Small intestine (tissue), 16 donors: ENCODE measurements at places on chromosomes 3 and 15.

- DNase-seq, result no peak
Measured at GRCh38 chr3:57753016-57753415, 3.1 kb upstream of the SLMAP start.

GRCh38 chr3:56975567-56975966 is 84.9 kb upstream of the SPATA12 start:
- no peak for DNase-seq

DNA sequence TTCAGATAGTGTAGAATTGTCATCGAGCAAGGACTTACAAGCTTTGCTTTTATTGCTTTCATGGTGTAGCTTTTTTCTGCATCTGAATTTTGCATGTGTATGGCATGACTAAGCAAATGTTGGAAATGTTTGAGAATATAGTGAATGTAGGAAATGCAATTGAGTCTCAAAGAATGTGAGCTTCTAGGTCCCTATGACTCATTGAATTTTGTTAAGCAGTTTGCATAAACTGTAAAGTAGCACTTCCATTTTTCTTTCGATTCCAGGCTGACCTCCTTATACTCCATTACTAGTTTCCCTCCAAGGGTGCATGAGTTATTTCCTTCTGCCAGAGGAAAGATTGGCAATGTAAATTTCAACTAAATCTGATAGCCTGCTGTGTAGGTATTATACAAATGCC is 619.2 kb downstream of the DIPK2A start:
- DNase-seq, result no peak

DNA sequence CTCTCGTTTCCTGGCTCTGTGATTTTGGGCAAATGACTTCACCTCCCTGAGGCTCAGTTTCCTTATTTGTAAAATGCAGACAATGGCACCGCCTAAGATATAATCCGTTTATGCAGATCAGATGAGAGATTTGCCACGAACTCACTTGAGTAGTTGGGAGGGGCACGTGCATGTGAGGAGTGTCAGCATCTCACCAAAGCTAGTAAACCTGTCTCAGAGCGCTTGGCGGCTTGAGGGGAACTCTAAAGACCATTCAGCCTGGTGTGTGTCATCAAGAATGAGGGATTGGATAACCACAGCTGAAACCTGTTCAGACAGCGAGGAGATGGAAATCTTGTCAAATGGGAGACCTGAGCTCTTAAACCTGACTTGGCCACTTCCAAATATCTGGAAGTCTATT is 48.7 kb downstream of the BDH1 start:
- DNase-seq, result no peak

- no peak for DNase-seq
Measured at GRCh38 chr15:97654481-97655076, 305.9 kb upstream of the ARRDC4 start.

DNA sequence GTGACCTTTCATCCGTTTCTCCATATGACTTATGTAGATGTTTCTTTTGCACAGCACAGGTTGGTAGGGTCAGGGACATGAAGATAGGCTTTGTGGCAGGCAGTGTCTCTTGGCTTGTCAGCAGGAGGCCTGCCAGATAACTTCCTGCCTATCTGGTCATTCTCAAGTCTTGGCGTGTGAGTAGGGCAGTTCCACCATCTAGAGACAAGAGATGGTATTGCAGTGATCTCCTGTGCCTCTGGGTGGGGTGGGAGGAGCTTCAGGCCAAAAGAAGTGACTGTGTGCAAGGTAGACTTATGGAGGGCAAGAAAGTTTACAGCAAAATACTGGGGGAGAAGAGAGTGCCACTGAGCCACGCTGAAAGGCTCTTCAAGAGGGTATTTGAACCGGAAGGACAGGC is 11.0 kb downstream of the TEX264 start:
- peak; percentile 85 for DNase-seq

DNA sequence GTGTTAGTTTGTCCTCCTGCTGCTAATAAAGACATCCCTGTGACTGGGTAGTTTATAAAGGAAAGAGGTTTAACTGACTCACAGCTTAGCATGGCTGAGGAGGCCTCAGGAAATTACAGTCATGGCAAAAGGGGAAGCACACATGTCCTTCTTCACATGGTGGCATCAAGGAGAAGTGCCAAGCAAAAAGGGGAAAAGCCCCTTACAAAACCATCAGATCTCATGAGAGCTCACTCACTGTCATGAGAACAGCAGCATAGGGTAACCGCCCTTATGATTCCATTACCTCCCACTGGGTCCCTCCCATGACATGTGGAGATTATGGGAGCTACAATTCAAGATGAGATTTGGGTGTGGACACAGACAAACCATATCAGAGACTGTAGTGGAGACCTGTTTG is 27.0 kb downstream of the TM2D3 start:
- DNase-seq, result no peak

GRCh38 chr15:63004211-63004610 is 38.3 kb upstream of the TPM1 start:
- no peak for DNase-seq

GRCh38 chr3:112633191-112633590 is 7.8 kb downstream of the CCDC80 start:
- DNase-seq, result no peak

GRCh38 chr15:92510163-92510882 is 116.6 kb downstream of the ST8SIA2 start:
- DNase-seq, result peak; percentile 63

- no peak for DNase-seq
Measured at GRCh38 chr3:38370149-38370548, 23.6 kb downstream of the XYLB start.

DNA sequence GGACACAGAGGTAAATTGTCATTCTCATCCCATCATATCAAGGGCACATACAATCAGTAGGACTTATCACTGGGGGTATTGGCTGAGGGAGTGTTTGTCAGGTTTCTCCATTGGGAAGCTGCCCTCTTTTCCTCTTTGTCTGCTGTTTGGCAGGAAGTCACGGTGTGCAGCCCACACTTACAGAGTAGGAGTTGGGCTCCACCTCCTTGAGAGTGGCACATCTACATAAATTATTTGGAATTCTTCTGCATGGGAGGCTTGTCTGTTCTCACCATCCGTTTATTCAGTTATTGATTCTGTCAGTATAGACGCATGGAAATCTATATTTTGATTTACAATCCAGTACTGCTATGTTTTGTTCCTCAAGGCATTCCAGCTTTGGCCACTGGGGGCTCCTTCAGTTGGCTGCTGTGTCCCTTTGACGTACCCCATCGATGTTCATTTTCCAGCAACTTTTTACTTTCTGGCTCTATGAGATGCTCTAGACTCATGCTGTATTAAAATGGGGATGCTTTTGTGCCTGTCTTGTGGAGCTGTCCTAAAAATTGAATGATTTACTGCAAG is 200.3 kb downstream of the SLCO3A1 start:
- no peak for DNase-seq

DNA sequence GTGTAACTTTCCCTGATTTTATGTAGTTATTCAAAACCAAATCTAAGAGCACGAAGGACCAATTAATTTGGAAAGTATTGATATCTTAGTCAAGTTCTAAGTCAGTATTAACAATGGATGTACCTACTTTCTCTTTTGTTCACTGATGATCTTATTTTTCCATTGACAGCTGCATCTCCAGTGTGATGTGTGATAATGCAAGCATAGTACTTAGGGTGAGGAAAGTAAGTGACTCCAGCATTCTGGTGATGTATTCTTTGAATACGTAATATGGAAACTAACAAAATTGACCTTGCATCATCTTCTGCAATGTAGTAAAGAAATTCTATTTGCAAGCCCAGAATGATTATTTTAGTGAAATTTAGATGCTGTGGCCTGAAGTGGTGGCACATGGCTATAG is 22.4 kb downstream of the FBXW12 start:
- DNase-seq, result no peak

- no peak for DNase-seq
Measured at GRCh38 chr3:145716519-145716918, 444.5 kb downstream of the PLOD2 start.

DNA sequence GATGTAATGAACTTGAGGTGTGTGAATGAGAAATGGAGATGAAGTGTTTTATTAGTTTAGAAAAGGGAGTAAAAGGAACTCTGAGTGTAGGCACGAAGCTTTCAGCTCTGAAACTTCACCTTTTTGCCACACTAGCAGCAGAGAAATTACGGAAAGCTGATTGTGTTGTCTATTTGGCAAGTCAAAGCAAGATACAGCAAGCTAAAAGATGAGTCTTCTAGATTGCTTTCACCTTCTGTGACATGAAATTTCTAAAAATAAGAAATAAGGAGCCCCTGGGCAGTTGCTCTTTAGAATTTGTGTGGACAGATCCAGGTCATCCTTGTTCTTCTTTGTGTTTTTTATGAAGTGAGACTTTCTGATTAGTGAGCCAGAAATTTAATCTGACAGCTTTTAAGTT is 143.4 kb downstream of the FNDC3B start:
- DNase-seq, result no peak

- DNase-seq, result no peak
Measured at GRCh38 chr3:65861718-65862117, 177.0 kb downstream of the MAGI1 start.

DNA sequence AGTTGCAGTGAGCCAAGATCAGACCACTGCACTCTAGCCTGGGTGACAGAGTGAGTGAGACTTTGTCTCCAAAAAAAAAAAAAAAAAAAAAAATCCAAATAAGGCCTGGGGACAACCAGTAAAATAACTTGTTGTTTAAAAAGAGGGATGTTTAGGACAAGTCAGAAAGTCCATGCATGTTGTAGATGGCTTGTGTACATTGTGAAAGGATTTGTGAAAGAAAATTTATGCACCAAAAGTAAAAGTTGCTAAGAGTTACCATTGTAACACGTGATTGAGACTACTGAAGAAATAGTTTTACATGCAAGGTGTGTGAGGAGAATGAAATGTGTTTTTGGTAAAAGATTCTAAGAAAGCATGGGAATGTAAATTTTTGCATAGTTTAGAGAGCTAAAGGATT is 35.7 kb upstream of the SEC61A1 start:
- DNase-seq, result no peak

DNA sequence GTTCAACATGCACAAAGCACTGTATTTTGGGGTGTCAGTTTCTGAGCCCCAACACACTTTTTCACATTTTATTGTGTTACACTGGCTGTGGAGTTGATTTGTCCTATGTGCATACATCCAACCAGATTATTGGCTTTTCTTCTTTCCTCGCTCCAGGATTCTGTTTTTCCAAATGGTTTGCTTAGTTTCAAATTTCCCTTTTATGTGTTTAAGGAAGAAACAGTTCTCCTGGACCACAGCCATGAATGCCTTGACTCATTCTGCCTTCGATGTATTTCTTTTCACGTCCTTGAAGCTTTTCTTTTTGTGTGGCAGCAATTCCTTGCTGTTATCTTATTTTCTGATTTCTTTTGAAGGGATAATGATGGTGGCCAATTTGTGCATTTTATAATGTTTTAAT is 53.8 kb downstream of the CACNA2D3 start:
- no peak for DNase-seq

DNA sequence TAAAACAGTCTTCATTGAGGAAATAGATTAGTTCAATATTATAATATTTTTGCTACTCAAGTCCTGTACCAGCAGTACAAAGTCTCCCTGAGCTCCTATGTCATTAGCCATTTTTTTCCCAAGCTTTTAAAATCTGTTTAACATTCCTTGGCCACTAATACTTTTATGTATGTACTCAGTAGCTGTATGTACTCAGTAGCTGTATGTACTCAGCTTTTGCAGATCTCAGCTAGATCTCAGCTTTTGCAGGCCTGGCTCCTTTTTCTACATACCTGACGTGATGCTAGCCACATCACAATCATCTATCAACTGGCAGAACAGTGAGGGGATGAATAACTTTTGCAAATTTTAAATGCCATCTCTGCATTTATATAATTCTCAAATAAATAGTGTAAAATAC is 13.8 kb downstream of the SLC9C1 start:
- DNase-seq, result no peak

GRCh38 chr3:66338927-66339326 is 118.1 kb downstream of the SLC25A26 start:
- DNase-seq, result no peak

GRCh38 chr15:66496951-66497501 is 536 bp downstream of the SNAPC5 start:
- DNase-seq, result peak; percentile 27

GRCh38 chr3:150077581-150078247 is 107.0 kb upstream of the PFN2 start:
- DNase-seq, result no peak

- DNase-seq, result no peak
Measured at GRCh38 chr15:83174891-83175290, 32.7 kb downstream of the HDGFL3 start.

- no peak for DNase-seq
Measured at GRCh38 chr3:184656829-184657681, 54.8 kb downstream of the MAGEF1 start.
